ENCODE measurements at places on chromosomes 11 and 22.

- no peak for DNase-seq
These were observed 220.2 kb upstream of the SNX19 start for GRCh38 chr11:131136486-131136885.

DNA sequence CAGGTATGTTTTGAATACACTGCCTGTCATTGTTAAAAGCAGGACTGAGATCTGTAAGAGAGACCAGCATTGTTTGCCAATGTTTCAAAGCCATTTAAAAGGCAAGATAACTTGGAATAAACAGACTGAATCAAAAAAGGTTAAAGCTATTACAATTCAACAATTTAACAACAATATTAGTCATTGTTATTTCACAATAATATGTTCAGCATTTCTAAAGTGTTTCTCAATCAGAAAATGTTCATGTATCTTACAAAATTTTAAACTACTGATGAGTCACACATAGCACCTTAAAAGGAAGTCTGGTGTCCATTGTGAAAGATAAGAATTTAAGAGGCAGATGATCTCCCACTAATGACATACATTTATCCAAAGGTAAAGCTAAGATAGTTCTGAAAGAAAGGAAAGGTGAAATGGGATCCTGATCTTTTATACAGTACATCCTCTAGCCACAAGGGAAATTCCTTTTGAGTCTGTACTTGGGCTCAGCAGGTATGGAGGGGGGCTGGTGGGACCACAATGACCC is 79.7 kb downstream of the MAML2 start:
- DNase-seq, result peak; percentile 57

GRCh38 chr11:10742460-10743208 is 8.4 kb upstream of the CTR9 start:
- peak; percentile 61 for DNase-seq

- DNase-seq, result no peak
These were observed 4.3 kb downstream of the ZFTA start for GRCh38 chr11:63764340-63764678.

DNA sequence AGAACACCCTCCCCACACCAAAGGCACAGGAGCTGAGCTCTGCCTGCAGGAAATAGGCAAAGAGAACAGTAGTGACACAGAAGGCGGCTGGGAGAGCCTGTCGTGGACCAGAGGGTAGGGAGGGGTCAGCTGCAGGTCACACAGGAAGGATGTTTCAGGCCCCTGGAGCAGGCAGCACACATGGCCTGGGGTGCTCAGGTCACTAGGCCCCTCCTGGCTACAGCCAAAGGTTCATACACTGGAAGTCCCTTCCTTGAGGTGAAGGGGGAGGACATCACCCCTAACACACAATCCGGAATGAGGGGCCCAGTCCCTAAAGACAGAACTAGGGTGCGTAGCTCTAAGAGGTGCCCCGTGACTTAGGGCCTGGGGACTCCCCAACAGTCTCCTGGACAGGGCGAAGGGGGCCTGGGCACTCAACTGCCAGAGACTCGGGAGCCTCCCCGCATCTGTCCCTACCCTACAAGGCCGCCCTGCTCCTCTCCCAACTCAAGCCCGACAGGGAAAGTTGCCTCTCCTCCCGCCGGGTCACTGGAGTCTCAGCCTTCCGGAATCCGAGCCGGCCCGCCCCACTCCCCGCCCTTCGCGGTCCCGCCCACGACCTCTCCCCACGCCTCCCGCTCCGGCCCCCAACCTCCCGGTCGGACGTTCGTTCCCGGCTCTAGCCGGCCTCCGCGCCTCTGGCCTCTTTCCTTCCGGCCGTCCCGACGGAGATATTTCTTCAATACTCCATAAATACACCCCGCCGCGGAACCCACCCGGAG is at the start of gene CYB5R2:
CYB5R2 (minus strand) TSS at position 541 of the 764 bp plus-strand sequence. CDS start 675 bp downstream, outside the sequence.
- DNase-seq, result no peak

DNA sequence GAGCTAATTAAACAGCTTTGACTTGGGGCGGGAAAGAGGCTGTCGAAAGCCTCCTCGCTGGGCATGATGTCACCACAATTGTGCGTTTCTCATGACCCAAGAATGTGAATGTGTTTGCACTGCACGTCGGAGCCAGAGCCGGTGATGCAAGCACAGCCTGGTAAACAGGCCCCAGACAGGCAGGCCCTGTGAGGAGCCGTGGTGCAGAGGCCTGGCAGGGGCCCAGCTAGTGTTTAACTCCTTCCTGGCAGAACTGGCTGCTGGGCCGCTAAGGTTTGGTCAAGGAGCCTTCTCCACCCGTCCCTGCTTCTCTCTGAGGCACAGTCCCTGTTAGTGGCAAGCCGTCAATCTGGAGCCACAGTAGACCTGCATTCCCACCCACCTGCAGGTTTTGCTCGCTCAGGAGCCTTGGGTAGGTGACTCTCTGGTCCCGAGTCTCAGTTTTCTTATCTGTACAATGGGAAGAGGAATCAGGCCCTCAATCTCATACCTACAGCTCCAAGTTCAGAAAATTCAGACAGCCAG is 25.4 kb upstream of the SMTN start:
- peak; percentile 97 for DNase-seq

DNA sequence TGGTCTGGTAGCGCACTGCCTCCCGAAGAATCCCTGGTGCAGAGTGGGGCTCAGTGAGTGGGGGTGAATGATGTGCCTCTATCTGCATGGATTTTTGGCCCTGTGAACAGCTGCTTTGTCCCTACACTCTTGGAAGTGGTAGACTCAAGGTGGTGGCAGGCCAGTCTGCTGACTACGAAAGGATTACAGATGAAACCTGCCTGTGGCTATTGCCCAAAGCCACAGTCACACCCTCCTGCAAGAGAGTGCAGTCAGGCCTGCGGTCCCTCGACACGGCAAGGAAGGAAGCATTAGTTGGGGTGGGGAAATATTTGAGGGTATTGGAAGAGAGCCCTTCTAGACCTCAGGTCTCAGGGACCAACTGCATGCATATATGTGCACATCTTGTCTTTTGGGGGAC is 63.7 kb downstream of the DSCAML1 start:
- DNase-seq, result no peak

DNA sequence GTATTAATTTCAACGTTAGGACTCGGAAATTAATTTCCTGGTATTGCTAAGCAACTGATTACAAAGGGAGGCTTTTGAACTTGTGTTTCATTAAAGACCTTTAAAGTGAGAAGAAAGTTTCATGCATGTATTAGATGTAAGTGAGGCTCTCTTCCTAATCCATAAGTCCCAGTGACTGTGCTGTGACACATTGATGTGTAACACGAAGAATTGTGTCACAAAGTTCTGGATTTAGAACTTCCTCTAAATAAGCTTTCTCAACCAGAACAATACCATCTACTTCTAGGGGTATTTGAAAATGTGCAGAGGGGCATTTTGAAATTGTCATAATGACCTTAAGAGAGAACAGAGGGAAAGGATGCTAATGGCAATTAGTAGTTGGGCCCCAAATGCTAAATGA is 14.4 kb downstream of the DCUN1D5 start:
- no peak for DNase-seq

DNA sequence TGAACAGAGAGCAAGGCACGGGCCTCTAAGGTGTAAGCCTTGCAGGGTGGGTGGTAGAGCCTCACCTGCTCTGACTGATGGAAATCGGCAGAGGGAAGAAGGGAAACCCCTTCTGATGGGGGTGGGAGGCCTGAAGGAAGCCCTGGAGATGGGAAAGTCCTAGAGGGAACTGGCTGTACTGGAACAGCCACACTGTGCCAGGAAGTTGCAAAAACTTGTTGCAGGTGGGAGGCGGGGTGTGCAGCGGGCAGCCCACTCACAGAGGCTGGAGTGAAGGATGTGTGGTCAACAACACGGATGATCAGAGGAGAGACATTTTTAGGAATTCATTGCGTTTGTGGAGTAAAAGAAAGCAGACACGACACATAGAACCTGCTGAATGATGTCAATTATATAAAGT is 91.3 kb downstream of the ZC3H12C start:
- DNase-seq, result no peak

GRCh38 chr11:112941104-112941503 is 20.1 kb upstream of the NCAM1 start:
- no peak for DNase-seq
